Peyer's patch (tissue), 4 donors: ENCODE measurements at places on chromosomes 3 and 15. TPM values are rescaled to one million over a fixed set of nuclear protein-coding genes. Genes with fewer than 3 reads are reported as not detected.

- no peak for DNase-seq
These were observed 24.5 kb upstream of the IDH2 start for GRCh38 chr15:90126596-90127435.

C15orf39 gene
- 22.3 TPM for total RNA-seq

HRG gene
- not detected for total RNA-seq

DNA sequence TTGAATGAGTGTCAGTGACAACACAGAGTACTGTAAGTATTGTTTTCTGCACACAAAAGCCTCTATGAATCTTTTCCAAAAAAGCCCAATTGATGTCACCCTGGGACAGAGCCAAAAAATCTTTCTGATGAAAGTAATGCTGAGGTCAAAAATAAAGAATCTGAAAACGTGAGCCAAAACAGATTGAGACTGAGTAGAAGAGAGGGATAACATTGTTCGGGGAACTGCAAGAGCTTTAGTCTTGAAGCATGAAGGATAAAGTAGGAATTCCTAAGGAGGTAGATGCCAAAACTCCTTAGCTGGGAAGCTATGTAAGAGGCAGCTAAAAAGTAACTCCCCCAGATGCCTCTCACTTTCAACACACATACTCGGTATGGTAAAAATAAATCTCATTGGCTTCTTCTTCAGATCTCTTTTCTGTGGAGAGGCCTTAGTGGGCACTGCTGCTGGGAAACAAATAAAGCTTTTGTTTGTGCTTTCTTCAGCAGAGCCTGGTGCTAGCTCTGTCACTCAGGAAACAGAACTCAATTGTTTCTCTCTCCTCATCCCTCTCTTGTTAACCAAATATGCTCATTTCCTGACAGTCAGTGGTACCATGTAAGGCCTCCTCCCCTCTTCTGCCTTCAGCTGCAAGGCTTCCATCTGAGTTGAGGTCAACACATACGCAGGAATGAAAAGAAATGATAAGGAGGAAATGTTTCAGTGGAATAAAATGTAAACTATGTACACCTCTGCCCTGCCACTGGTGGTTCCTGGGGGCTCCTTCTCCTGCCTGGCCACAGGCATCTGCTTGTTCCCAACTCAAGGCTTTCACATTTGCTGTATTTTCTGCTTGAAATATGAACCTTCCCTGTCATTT is 58.1 kb downstream of the CD200 start:
- no peak for DNase-seq

CACNA1D gene
- 109 TPM for total RNA-seq

SNTN gene
- not detected for total RNA-seq

DNA sequence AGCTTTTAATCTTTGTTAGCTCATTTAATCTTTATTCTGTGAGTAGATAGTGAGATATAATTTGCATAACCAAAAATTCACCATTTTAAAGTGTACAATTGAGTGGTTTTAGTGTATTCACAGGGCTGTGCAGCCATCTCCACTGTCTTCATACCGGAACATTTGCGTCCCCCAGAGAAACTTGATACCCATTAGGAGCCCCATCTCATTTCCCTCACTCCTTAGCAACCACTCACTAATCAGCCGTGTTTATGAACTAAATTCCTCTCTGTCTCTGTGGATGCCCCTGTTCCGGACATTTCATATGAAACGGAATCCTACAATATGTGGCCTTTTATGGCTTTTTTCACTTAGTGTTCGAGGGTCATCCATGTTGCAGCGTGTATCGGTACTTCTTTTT is 38.2 kb downstream of the PAK2 start:
- DNase-seq = no peak

DNA sequence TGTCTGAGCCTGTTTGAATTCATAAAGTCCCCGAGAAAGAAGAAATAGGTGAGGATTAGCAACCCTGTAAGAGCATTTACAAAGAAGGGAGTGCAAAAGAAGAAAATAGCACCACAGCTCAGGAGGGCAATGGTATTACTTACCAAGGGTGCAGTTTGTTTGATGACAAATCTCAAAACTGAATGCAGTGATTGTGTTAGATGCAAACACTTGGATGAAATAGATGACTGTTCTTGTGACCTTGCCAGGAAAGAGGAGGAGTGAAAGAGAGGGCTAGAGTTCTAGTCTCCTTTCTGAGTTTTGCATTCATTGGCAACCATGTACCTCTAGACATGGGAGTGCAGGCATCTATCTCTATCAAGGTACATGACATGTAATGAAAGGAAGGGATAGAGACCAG is 1030.8 kb upstream of the CFAP20DC start:
- no peak for DNase-seq

DNA sequence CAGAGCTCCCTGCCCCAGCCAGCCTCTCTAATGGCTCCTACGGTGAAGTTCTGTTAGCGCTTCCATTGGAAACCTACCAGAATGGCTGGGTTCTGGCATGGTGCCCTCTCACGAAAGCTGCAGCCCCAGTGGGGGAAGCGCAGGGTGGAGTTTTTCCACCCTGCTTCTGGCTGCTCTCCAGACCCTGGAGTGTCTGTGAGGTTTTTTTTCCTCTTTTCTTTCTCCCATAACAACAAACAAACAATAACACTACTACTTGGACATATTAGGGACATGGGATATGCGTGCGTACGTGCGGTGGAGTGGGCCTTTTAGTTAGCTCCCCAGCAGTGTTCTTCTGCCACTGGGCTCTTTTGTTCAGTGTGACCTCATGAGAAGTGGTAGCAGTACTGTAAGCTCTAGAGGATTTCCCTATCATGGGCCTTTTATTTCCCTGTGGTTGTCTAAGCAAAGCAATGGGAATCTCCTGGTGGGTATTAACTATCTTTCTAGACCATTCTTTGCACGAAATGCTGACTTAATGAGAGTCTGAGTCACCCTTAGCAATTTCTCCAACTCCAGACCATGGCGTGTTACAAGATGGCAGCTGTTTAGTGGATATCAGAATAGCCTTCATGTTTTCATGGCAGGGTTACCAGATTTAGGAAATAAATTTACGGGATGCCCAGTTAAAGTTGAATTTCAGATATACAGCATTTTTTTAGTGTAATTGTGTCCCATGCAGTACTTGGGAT is 161.9 kb downstream of the FNDC3B start:
- peak; percentile 56 for DNase-seq

DNA sequence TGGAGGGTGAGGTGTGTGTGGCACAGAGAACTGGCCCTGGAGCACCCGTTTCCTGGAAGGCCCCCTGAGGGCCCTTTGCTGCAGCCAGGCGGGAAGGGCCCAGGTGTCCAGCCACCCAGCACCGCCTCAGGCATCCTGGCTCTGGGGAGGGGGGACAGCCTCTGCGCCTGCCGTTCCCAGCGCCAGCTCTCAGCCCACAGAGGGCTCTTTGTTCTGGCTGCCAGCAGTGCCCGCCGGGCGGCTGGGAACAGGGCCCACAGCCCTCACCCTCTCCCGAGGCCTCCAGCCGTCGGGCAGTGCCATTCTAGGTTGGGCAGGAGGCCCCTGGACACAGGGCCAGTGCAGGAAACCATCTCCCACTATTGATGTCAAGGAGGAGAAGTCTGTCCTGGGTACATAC is 8.3 kb downstream of the SLC38A3 start:
- no peak for DNase-seq

- no peak for DNase-seq
These were observed 27.6 kb upstream of the GPR171 start for GRCh38 chr3:151230646-151231045.

GRCh38 chr3:179666436-179667035 is 13.7 kb downstream of the USP13 start:
- no peak for DNase-seq

DNA sequence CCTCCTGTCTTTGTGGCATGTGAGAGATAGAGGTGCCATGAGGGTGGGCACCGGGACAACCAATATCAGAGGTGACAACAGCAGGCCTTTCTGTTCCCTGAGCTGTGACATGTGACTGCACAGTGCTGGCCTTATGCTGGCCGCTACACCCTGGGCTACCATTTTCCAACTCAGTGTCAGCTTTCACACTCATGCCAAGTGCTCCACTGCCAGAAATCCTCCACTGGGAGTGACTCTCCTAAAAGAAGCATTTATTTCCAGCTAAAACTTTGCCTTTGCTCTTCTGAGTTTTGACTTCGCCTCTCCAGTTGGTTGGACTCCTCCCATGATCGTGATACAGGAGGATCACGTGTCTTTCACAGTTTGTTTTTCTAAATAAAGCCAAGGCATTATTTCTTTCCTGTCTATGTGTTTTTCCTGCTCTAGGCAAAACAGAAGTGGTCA is 31.4 kb downstream of the CA12 start:
- DNase-seq = no peak

NRROS gene
- 0.70 TPM for total RNA-seq

RAB5A gene
- 69.0 TPM for total RNA-seq

GRCh38 chr3:170358042-170359010 is 811 bp downstream of the SKIL start:
- DNase-seq = peak; percentile 94

DNA sequence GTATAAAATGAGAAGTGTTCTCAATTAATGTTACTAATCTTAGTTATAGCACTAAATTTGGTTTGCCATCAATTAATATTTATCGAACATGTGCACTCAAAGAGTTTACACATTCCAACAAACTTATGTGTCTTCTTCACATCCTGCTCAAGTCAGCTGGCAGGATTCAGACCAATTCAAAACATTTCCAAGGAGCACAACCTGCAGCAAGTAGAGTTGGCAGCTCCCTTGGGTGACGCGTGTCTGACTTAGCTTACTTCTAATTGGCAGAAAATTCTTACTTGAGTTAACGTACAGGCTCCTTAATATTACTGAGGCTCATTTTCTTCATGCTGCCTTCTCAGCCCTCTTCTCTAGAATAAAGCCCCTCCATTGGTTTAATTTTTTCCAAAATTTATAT is 110.4 kb upstream of the PFN2 start:
- no peak for DNase-seq

CCDC191 gene
- 7.5 TPM for total RNA-seq

CHRNB4 gene
- total RNA-seq = not detected
